ENCODE measurements at places on chromosomes 1 and 21.
A peak's percentile ranks its signal among the peaks of the same experiment; 100 is the strongest.

- no peak for DNase-seq
Measured at GRCh38 chr1:77459881-77460280, 178.1 kb downstream of the AK5 start.

GRCh38 chr21:39350094-39351005 is 1.5 kb upstream of the HMGN1 start:
- no peak for DNase-seq

DNA sequence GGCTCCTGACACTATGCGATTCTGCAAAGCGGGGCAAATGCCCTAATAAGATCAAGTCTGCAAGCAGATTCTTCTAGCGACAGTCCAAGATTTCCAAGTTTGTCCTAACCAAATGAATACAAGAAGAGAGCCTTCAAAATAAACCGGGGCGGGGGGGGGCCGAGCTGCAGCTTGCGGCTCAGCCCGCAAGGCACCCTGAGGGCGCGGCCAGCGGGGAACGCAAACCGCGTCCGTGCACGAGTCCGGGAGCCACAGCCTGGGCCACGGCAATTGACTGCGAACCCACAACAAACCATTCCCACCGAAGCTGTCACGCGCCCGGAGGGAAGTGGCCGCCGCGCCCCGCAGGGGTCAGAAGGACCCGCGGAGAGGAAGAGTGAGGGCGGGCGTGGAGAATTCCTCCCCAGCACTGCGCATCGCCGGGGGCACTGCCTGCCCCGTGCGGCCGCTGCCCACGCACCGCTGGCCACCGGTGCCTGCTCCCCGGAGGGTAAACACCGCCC is 687 bp downstream of the TGFBR3 start:
- DNase-seq: peak; percentile 16

- DNase-seq: no peak
Measured at GRCh38 chr1:58670181-58670580, 29.7 kb downstream of the MYSM1 start.

DNA sequence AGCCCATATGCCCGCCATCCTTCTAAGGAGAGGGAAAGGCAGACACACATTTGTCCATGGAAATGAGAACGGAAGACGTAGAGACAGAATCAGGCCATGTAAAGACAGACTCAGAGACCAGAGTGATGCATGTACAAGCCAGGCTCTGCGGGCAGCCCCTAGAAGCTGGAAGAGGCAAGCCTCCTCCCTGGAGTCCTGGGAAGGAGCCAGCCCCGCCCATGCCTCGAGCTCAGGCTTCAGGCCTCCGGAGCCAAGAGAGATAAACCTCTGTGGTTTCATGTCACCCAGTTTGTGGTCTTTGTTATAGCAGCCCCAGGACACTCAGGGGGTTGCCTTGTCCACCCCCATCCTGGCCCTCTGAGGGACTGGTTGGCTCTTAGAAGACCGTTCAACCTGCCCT is 11.6 kb downstream of the PDE9A start:
- no peak for DNase-seq

DNA sequence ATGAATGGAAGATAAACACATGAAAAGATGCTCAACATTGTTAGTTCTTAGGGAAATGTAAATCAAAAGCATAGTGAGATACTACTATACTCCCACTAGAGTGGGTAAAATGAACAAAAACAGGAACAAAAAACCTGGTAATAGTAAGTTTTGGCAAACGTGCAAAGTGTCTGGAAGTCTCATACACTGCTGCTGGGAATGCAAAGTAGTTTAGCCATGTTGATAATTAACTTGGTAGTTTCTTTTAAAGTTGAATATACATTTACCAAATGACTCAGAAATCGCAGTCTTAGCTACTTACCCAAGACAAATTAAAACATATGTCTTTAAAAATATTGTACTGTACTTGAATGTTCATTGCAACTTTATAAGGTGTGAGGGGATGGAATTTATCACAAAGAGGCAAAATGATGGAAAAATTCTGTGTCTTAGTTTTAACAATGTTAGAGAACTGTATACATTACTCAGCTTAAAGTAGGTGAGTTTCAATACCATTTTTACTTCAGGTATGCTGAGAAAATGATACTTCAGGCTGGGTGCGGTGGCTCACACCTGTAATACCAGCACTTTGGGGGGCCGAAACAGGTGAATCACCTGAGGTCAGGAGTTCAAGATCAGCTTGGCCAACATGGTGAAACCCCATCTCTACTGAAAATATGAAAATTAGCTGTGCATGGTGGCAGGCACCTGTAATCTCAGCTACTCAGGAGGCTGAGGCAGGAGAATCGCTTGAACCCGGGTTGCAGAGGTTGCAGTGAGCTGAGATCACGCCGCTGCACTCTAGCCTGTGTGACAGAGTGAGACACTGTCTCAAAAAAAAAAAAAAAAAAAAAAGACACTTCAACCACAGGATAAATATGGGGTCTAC is 102.3 kb downstream of the PDE4B start:
- no peak for DNase-seq

DNA sequence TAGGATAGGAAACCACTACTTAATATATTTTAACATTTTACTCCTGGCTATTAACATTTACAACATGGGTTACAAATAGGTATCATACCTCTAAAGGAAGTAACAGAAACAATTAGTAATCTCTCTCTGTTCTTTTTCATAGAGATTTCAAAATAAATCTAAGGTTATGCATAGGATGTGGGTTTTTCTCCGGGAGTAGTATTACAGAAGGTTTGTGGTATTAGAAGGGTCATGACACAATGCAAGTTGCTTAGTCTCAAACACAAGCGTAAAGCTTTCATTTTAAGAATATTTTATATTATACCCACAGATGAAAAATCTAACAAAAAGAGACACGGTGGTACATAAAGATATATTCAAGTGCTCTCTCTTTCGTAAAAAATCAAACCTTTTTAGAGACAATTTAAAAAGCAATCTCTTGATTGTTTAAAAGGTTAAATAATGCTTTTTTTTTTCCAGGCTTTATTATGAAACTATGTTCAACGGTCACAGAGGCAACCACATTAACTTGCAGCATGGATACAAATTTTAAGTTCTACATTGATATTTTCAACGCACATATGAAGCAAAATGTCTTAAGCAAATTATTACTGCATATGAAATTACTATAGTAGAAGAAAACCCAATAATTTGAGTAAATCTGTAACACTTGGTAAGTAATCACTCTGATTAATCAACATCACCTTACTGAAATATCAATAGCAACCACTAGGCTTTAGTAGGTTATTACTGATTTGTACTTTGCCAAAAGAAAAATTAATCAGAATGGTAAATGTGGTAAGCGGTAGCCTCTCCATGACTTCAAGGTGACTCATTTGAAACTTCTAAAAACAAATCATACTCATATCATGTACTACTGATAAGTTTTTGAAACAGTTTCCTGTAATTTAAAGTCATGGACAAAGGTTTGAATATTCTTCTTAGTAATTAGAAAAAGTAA is 97.4 kb upstream of the GFI1 start:
- peak; percentile 70 for DNase-seq

- DNase-seq: no peak
Measured at GRCh38 chr1:92730476-92730875, 54.4 kb downstream of the EVI5 start.

DNA sequence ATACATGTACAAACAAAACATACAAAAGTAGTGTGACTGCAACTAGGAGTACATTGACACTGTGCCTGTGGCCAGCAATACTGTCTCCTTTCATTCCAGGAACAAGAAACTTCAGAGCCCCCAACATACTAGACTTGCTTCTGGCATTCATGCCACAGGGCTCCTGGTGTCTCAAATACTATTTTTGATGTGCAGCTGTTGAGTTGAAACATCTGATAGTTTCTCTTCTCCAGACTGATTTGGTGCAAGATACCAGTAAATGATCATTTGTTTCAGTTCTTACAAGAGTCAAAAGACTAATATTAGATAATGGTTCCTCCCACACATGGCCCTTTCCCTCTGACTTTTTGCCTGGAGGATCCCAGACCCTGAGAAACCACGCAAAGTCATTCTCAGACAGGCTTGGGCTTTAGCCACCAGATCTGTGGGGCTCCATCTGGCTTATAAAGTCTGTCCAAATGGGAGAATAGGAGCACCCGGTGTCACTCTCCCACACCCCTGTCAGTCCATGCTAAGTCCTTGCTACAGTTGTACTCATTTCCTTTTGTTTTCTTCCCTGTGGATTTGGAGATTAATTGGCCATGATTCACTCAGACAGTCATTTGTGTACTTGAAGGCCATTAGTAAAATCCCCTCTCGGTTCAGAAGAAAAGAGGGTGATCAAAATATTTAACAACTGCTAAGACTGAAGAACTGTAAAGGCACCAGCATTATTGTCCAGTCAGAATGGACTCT is 163.5 kb upstream of the RUNX1 start:
- DNase-seq: no peak

DNA sequence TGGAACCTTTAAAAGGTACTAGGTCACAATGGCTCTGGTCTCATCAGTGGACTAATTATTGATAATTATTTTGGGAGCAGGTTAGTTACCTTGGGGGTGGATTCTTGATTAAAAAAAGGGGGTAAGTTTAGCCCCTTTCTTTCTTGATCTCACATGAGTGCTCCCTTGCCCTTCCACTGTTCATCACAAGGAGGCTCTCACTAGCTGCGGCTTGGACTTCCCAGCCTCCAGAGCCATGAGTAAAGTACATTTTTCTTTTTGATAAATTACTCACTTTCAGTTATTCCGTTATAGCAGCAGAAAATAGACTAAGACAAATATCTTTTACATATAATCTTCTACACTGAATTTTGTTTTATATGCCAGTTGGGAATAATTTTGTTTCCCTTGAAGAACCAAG is 254.8 kb upstream of the DEPDC1 start:
- no peak for DNase-seq

DNA sequence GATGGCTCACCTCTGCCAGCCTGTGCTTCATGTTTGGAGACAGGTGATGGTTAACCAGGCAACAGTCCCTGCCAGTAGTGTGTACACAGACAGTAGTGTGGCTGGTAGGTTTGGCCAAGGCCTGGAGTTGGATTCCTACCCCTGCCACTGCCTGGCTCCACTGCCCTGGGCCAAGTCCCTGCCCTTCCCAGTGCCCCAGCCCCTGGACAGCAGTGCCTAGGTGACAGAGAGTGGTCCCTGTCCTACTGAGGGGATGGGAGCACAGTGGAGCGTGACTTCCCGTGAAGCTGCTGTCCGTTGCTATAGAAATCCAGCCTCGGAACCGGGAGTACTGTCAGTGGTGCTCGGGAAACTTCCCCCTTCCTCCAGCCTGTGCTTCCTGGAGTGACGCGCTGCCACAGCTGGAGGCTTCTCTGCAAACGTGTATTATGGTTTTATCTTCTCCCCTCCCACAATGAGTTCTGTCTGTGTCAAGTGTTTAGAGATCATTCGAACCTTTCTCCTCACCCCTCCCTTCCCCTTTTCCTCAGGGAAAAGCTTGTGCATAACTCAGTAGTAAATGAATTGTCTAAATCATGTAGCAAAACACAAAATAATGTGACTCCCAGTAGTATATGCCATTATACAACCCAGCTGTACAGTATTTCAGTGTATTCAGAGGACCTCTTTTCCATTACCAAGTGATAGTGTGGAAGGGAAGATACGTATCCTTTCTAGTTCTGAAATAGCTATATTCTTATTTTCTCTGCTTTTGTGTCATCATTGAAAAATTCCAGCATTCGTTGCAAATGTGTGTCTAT is 73.4 kb downstream of the GALNT2 start:
- no peak for DNase-seq

DNA sequence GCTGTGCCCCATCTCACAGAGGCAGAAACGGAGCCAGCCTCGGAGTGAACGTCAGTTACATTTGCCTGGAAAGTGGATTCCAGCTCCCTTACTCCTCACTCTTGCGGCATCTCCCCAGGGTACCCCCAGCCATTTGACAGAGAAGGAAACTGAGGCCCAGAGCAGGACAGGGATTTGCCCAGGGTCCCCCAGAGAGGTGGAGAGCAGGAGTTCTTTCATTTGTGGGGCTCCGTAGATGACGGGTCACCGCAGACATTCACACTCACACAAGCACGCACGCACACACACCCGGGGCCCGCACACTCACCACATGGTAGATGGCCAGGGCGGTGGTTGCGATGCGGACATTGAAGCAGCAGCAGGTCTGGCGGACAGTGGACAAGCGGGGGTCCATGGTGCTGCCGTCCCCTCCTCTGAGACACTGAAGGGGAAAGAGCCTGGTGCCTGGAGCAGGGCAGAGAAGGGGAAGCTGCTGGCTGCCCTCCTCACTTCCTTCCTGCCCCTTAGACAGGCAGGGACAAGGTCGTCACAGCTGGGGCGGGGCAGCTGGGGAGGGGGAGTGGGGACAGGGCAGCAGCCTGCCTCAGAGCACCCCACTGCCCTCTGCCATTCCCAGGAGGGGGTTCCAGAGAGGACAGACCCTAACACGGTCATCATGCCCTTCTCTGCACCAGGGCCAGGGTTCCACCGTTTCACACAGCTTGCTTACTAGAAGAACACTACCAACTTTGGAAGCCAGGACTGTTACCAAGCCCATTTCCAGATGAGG is at the start of gene LAPTM5:
TSS of gene LAPTM5 (minus strand) at position 423 of the 769 bp plus-strand sequence. CDS start at position 394, 29 bp downstream.
- peak; percentile 71 for DNase-seq

- no peak for DNase-seq
Measured at GRCh38 chr1:45622524-45623394, 1.1 kb downstream of the CCDC17 start.

DNA sequence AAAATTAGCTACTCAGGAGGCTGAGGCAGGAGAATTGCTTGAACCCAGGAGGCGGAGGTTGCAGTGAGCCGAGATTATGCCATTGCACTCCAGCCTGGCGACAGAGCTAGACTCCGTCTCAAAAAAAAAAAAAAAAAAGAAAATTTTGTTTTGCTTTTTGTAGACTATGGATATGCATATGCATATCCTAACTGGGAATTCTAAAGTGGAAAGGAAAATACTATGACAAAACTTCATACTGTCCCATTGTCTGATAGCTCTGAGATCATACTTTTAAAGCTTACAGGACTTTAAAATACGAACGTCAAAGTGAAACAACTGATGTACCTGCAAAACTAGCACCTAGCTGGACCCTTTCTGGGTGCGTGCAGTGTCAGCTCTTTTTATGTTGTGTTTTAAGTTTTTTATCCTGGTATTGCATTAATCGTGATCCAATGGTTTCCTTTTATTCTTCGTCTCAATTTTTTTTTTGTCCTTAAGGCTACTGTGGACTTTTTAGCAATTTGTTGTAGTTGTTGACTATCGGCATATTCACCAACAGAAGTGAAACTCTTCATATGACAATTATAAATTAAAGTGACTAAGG is 19.2 kb downstream of the SPRTN start:
- no peak for DNase-seq

GRCh38 chr1:46532498-46533178 is 18.8 kb downstream of the KNCN start:
- peak; percentile 57 for DNase-seq
